ENCODE measurements at places on chromosomes 5 and 9.

DNA sequence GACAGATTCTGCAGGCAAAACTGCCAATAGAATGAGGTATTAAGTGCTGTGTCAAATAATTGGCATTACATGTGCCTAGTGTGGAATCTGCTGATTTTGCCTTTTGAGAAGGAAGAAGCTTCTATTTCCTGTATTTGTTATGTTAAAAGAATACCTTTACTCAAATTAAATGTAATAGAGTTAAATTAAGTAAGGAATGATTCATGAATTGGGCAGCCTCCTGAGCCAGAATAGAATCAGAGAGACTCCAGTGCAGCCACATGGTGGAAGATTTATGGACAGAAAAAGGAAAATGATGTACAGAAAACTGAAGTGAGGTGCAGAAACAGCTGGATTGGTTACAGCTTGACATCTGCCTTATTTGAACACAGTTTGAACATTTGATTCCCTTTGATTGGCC, 464.4 kb upstream of the SEMA6A start:
- no peak for DNase-seq

GRCh38 chr9:132456241-132456640, 46.2 kb downstream of the CFAP77 start:
- DNase-seq = no peak

GRCh38 chr9:4980086-4980727, 4.9 kb upstream of the JAK2 start:
- DNase-seq = no peak

DNA sequence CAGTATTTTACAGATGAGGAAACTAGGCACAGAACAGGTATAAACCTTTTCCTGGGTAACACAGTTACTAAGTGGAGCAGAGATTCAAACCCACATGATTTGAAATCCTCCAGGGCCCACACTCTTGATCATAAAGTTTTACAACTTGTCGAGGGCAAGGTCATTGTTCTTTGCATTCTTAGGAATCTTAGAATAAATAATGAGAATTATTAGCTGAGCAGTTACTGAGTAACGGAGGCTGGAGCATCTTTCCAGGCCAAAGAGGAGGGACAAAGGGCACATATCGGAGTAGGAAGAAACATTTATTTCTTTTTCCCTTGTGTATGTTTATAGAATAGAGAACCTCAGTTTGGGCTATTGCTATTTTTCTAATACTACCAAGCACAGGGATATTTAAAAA, 27.1 kb upstream of the F2R start:
- no peak for DNase-seq

- no peak for DNase-seq
Observed at GRCh38 chr5:20498926-20499325, 510.9 kb upstream of the CDH18 start.

DNA sequence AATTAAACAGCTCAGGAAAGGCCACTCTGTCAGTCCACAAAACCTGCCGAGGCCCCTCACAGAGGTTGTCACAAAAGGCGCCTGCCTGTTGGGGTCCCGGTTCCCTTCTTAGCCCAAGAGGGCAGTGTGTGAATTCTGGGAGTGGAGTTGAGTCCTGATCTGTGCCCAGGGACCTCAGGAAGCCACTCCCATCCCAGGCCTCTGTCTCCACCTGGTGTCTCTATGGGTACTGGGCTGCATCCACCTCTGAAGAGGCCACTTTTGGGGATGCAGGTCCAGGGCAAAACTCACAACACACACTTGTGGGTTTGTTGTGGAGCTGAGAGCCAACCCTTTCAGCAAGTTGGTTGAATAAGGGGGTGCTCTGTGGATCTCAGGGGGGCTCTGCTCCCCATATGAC, 74.3 kb upstream of the STXBP1 start:
- no peak for DNase-seq

DNA sequence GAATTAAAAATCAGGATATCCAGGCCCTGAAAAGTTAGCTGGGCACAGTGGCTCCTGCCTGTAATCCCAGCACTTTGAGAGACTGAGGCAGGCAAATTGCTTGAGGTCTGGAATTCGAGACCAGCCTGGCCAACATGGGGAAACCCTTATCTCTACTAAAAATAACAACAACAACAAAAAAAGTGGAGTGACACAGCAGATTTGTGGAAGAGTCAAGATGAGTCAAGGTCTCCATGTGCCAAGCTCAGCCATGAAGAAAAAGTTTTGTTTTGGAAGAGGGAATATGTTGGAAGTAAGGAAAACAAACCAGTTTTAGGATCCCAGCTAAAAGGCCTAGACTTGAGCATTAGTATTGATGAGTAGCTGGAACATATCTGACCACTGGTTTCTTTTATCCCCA, 14.7 kb downstream of the LRRC70 start:
- DNase-seq = no peak

- DNase-seq = peak; percentile 34
Observed at GRCh38 chr9:69027355-69028097, 8.0 kb upstream of the FXN start.

GRCh38 chr5:65073250-65073661, 304.5 kb downstream of the CWC27 start:
- no peak for DNase-seq

DNA sequence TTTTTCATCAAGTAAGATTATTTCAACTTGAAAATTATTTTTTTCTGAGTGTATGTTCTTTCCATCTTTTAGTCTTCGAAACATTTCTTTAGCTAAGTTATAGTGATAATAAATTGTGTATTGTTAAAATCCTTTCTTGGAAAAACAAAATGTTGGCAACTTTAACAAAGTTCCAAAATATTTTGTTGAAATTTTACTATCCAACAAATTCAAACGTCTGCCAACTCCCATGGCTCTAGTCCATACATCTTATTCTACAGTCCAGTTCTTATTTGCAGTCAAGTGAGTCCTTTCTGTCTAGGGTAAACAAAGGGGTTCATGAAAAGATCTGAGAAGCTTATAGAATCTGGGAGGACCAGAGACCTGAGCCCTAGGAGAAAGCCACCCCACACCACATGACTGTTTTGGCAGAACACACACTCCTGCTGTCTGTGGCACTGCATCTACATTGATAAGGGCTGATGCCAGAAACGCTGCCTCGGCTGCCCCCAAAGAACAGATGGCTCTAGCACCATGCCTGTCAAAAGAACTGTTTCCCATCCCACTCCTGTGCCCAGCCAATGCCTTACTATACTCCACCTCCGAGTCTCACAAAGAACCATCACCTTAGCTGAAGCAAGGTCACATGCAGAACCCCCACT, 47.5 kb downstream of the FEM1C start:
- no peak for DNase-seq

GRCh38 chr9:114233491-114234185, 78.3 kb downstream of the COL27A1 start:
- no peak for DNase-seq

GRCh38 chr5:587403-587802, 24.7 kb upstream of the CEP72 start:
- no peak for DNase-seq

- DNase-seq = no peak
Observed at GRCh38 chr9:116499986-116500871, 186.9 kb upstream of the TRIM32 start.

GRCh38 chr9:79799691-79800335, 228.0 kb downstream of the TLE4 start:
- DNase-seq = no peak

- no peak for DNase-seq
Observed at GRCh38 chr9:96141666-96142065, 160.3 kb downstream of the HSD17B3 start.

- DNase-seq = no peak
Observed at GRCh38 chr5:37814699-37815098, 25.1 kb downstream of the GDNF start.

GRCh38 chr5:73637565-73637964, 11.6 kb downstream of the ARHGEF28 start:
- DNase-seq = no peak

DNA sequence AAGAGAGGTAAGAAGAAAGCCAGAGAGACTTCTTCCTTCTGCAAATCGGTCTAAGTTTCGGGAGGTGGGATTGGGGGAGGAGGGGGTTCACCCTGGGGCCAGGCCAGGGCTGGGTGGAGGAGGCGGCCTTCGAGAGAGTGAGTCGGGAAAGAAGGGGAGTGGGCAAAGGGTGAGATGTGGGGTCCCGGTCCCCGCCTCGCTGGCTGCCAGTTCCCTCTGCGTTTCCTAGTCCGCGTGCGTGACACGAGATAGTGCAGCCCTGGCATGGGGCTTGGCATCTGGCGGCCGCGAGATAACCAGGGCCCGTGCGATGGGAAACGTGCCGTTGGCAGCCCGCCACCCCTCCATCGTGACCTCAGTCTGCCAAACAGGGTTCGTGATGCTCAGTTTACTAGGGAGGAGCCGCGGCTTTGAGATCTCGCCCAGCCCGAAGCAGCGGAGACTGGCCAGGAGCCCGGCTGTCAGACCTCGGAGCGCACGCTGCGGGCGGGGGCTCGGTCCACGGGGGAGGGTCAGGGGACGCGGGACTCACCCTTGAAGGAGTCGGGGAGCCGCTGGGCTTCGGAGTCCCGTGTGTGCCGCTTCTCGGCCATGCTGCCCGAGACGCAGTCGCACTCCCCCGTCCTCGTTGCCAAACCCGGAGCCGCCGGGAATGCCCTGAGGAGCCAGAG, at the start of gene STOM:
TSS of gene STOM (minus strand) at position 656 of the 671 bp plus-strand sequence. CDS start at position 593, 63 bp downstream.
- no peak for DNase-seq

- DNase-seq = no peak
Observed at GRCh38 chr5:169861934-169862333, 118.4 kb downstream of the INSYN2B start.

All from naive thymus-derived CD8-positive, alpha-beta T cell (primary cell).